Stimulated activated naive B cell treated with anti-CD40 and anti-IgM and Interleukin-4, amounts not matched to agents 10 μg/mL and 1 μg/mL and 100 μg/mL, for 72 hours (primary cell): ENCODE measurements at places on chromosomes 5 and 9.

DNA sequence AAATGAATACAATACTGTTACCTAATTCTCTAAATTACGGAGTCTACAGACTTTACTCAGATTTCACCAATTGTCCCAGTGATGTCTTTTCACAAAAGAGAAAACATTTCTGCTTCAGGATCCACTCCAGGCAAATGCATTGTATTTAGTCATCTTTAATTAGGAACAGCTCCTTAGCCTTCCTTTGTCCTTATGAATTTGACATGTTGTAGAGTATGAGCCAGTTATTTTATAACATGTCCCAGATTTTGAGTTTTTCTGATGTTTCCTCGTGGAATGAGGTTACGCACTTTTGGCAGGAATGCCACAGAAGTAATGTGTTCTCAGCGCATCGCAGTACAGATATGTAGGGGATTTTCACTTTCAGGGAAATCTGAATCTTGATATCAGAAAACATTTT is 10.5 kb downstream of the HABP4 start:
- DNase-seq, result no peak
- peaks cover 12% of the 10 kb centered on the region for H3K36me3 ChIP-seq
- H3K4me1 ChIP-seq, result no peaks in the 10 kb centered on the region
- H3K27ac ChIP-seq, result no peak overlapping the region
- H3K27me3 ChIP-seq, result no peaks in the 10 kb centered on the region

DNA sequence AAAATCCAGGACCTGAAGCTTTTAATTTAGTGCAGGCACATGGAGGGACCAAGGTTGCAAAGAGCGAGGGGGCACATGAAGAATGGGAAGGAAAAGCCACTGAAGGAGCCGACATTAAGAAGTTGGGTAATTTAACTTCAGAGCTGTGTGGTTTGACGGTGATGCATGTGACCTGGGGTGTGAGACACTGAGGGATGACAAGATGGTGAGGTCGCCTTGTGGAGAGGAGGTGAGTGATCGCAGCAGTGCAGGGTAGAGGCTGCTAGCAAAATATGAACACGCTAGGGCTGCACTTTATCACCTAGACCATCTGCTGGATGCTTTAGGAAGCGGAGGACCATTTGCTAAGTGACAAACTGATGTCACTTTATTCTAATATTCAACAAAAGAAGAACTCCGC is 339.0 kb upstream of the KIF2A start:
- peaks cover 12% of the 10 kb centered on the region for H3K27me3 ChIP-seq
- H3K4me3 ChIP-seq, result no peak overlapping the region
- no peak for DNase-seq
- no peak overlapping the region for H3K27ac ChIP-seq

DNA sequence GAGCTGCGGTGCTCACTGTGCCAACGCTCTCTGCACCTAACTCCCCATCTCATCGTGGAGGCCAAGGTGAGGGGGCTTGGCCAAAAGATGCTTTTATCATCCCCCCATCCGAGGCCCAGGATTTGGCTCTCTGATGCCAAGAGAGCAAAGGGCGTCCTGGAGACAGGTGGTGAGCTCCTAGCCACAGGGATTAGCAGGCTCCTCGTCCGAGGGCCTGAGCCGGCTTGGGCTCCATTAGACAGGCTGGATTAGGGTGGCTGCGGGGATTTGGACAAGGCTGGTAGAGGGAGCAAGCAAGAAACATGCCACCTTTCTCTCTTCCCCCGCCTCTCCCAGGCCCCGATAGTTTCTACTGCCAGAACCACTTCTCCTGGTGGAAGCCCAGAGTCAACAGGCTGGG is 1.0 kb upstream of the GRM6 start:
- no peak for DNase-seq
- peaks cover 41% of the 10 kb centered on the region for H3K27me3 ChIP-seq
- H3K36me3 ChIP-seq, result peaks cover 2% of the 10 kb centered on the region
- peaks cover 3% of the 10 kb centered on the region for H3K4me1 ChIP-seq
- no peak overlapping the region for H3K27ac ChIP-seq

DNA sequence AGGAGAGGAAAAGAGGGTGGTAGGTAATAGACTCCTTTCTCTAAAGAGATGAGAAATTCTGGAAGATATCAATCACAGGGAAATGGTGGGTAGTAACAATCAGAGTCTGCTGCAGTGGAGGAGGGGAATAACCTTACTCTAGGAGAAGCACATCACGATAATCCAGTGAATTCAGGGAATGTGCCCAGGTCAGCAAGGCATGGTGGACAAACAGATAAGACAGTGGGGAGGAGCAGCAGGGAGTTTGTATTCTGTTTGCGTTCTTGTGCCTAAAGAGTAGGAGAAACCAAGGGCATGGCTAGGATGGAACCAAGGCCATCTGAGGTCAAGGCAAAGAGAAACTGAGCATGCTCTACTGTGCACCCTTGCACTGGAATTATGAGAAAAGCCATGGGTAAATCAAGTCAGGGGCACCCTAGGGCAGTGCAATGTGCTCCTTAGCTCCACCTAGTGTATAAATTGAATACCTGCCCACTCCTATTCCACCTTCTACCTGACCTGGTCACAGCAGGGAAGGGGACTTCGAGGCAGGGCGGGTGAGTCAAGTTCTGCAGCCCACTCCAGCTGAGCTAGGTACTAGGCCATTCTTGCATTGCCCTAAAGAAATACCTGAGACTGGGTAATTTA is 31.6 kb downstream of the RETREG1 start:
- H3K4me1 ChIP-seq, result peaks cover 16% of the 10 kb centered on the region
- H3K27me3 ChIP-seq, result no peaks in the 10 kb centered on the region
- H3K27ac ChIP-seq, result no peak overlapping the region

DNA sequence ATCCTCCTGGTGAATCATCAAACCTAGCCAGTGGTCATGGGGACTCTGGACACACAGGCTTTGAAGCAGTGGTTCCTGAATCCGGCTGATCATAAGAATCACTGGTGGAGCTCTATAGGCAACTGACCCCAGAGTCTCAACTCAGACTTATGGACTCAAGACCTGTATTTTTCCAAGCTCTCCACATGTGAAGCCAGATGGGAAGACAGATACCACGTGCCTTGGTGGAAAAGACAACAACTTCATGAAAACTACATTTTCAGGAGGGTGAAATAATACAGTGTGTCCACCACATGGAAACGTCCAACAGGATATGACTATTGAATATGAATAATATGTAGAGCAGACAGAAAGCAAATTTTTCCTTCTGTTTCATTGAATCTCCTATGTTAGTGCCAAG is 33.7 kb downstream of the GABRP start:
- peaks cover 4% of the 10 kb centered on the region for H3K27me3 ChIP-seq
- H3K36me3 ChIP-seq, result no peaks in the 10 kb centered on the region
- no peak for DNase-seq
- H3K4me3 ChIP-seq, result no peak overlapping the region
- H3K27ac ChIP-seq, result no peak overlapping the region

DNA sequence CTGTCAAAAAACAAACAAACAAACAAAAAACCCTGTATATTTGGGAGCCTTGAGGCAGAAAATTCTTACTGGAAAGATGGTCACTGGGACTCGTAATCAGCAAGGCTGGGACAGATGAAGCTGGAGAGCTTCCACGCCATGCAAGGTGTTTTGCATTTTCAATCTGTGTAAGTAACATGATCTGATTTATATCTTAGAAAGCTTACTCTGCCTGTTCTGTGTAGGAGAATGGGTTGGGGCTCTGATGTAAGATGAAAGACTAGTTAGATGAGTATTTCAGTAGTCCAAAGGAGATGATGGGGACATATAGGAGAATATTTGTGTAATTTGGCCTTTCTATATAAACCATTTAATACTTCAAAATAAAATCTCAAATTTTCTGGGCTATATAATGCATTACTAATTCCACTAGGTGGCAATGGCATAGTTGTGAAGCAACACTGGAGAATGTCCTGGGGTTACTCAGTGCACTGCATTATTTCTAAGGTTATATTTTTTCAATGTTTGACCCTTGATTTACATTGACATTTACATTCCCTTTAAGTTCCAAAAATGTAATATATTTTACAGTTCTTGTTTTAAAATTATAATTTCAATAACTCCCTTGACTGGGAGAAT is 21.9 kb upstream of the FSD1L start:
- H3K27me3 ChIP-seq, result no peaks in the 10 kb centered on the region
- no peaks in the 10 kb centered on the region for H3K36me3 ChIP-seq
- peaks cover 4% of the 10 kb centered on the region for H3K4me1 ChIP-seq
- DNase-seq, result no peak
